ENCODE measurements at places on chromosomes 12 and 14. TPM values are rescaled to one million over a fixed set of nuclear protein-coding genes. Genes with fewer than 3 reads are reported as not detected.

DNA sequence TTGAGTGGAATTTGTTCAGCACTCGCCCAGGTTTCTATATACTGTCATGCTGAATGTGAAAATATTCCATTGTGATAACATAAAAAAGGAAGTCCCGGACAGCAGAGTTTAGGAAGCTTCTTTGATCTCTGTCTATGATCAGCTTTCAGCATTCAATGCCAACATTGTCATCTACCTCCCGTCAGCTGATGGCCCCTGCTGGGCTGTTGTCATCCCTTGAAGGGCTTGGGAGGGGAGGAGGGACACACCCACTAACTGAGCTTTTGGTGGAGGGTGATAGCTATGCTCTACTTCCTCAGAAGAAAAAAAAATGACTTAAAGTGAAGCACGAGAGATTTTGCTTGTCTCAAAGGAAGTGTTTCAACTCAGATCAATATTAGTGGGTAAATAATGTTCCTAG is 4.7 kb upstream of the KRT77 start:
- DNase-seq, result no peak

GRCh38 chr14:69877492-69877891 is 1.7 kb upstream of the SMOC1 start:
- no peak for DNase-seq

GRCh38 chr14:65910108-65910786 is 497.7 kb downstream of the FUT8 start:
- DNase-seq, result no peak

IL23A gene
- not detected for total RNA-seq

- no peak for DNase-seq
These were observed 84.8 kb downstream of the PLBD1 start for GRCh38 chr12:14482886-14483285.

ST8SIA1 gene
- 9.6 TPM for total RNA-seq

Data from right cardiac atrium (tissue), 5 donors.